ENCODE measurements at places on chromosomes 16 and 17. TPM values are rescaled to one million over a fixed set of nuclear protein-coding genes. Genes with fewer than 3 reads are reported as not detected.

TNFSF12 gene
- 6.6 TPM for total RNA-seq

DRG2 gene
- total RNA-seq: 26.3 TPM

PRSS21 gene
- total RNA-seq: not detected

OR1A1 gene
- total RNA-seq: not detected

PDP2 gene
- 12.5 TPM for total RNA-seq

ASGR2 gene
- not detected for total RNA-seq

ZFPM1 gene
- total RNA-seq: 2.2 TPM

DNAI2 gene
- total RNA-seq: not detected

HS3ST6 gene
- total RNA-seq: not detected

TP53TG3F gene
- not detected for total RNA-seq

GCGR gene
- total RNA-seq: not detected

LLGL1 gene
- 43.2 TPM for total RNA-seq

NUDT16L1 gene
- 32.6 TPM for total RNA-seq

KRT20 gene
- not detected for total RNA-seq

MYH1 gene
- not detected for total RNA-seq

ATAD5 gene
- 13.1 TPM for total RNA-seq

YBX2 gene
- 2.5 TPM for total RNA-seq

CBFA2T3 gene
- 3.8 TPM for total RNA-seq

TPPP3 gene
- total RNA-seq: 3.8 TPM

RDM1 gene
- 0.94 TPM for total RNA-seq

ZFP1 gene
- total RNA-seq: 55.7 TPM

All from parietal lobe (tissue), 2 donors.